Activated CD4-positive, alpha-beta memory T cell treated with anti-CD3 and anti-CD28 coated beads for 36 hours (primary cell): ENCODE measurements at places on chromosomes 3 and 15. TPM values are rescaled to one million over a fixed set of nuclear protein-coding genes. Genes with fewer than 3 reads are reported as not detected.
A peak's percentile ranks its signal among the peaks of the same experiment; 100 is the strongest.

GRCh38 chr3:13032206-13032605, 41.0 kb downstream of the IQSEC1 start:
- no peak for DNase-seq

DNA sequence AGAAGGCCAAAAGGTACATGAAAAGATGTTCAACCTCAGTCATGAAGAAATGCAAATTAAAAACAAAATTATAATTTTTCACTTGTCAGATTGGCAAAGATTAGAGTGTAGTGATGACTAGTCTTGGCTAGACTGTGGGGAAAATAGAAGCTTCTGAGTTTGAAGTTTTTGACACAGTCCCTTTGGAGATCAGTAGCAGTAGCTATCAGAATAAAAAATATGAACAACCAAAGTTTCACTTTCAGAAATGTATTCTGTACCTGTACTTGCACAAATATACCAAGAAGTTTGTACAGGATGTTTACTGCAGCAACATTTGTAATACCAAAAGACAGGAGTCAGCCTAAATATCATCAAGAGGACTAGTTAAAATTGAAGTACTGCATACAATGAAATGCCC, 14.1 kb downstream of the ATP2C1 start:
- DNase-seq, result no peak

DNA sequence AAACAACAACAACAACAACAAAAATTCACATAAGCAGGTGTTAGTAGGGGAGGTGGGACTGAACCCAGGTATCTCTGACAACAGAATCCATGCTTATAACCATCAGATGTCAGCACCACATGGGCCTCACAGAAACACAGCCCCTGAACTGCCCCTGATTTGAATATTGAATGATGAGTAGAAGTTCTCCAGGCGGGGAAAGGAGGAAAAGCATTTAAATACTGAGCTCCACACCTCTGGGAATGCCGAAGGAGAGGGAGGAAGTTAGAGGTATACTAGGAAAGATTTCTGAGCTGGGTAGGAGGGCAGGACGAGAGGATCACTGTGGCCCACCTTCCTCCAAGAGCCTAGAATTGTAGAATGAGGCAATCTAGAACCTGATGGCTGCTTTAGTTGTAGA, 31.9 kb upstream of the EIF4A2 start:
- DNase-seq, result no peak

- no peak for DNase-seq
Measured at GRCh38 chr3:157752956-157753786, 250.0 kb upstream of the VEPH1 start.

DNA sequence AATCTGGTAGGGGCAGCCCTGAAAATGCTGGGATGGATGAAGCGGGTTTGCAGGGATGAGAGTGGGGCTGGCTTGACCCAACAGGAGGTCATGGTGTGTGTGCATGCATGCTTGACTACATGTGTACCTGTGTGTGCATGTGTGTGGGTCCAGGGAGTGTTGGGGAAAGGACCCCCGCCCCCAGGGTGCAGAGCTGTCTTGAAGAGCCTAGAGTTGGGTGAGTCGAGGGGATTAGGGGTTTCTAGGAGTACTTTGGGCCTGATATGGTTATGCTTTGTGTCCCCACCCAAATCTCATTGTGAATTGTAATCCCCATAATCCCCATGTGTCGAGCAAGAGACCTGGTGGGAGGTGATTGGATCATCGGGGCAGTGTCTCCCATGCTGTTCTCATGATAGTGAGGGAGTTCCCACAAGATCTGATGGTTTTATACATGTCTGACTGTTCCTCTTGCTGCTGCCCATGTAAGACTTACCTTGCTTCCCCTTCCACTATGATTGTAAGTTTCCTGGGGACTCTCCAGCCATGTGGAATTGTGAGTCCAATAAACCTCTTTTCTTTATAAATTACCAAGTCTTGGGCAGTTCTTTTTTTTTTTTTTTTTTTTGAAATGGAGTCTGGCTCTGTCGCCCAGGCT, 5.2 kb upstream of the LCTL start:
- DNase-seq, result no peak

DNA sequence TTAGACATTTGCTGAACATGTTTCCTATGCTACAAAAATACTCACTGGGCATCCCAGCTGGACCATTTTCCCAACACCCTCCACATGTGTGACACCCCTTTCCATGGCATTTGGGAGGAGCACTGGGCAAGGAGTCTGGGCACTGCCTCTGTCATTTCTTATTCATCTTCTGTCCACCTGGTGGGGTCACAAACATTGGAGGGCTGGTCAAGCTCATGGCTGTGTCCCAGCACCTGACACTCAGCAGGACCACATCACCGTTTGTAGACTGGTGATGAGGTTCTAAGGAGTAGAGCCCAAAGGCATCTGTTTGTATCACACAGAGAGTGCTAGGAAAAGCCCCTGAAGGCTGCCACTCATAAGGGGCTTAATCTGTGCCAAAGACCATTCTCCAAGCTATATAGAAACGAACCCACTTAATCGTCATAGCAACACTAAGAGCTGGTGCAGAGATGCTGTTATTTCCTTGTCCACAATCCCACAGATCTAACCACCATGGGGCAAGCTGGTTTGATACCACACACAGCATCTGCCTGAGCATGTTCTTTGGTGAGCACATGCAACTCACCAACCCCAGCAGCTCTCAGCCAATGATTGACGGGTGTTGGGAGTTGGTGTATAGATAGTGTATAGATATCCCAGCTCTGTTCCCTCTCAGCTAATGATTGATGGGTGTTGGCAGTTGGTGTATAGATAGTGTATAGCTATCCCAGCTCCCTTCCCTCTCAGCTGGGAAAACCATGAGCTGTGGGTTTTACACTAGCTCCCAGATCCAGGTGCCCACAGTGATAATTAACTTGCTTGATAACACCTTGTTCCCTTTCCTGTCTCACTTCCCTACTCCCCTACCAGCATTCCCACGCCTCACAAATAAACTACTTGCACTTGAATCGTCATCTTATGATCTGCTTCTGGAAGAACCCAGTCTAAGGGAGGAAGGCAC, 42.7 kb upstream of the ATP2B2 start:
- DNase-seq, result no peak

GRCh38 chr3:54120657-54121413, 1.5 kb upstream of the CACNA2D3 start:
- DNase-seq, result no peak

- no peak for DNase-seq
Measured at GRCh38 chr3:36943601-36944000, 1.3 kb downstream of the TRANK1 start.

DNA sequence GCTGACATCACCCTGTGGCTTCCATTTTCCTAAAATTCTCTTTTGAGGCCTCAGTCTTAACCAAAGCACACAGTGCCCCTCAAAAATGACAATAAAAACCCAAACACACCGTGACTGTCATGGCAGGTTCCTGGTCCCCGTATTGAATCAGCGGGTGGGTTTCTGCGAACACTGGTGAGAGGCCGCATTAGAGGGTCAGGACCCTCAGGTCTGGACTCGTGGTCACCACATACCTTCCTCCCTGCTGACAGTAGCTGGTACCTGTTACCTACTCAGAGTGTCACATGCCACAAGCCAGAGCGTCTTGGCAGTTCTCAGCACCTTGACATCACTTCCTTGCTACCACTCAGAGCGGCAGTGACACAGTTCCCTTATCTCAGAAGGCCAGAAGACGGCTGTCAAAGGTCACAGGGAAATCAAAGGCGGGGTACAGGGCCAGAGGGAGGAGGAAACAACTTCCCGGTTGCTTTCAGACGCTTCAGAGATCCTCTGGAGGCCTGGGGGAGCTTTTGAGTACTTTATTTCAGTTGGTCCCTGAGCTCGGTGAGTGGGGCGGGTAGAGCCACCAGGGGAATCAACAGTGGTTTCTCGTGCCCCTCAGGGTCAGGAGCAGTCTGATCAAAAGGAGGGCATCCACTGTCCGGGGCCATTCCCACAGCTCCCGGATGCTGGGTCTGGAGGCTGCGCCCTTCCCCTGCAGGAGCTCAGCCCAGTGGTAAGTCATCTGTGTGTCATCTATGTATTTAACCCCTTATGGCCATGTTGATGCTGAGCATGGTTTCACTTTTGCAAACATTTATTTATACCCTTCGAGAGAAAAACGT, at the start of the genes CCR5AS and CCRL2:
Gene CCR5AS, minus strand, starts transcription at position 279 of the 824 bp plus-strand sequence.
Gene CCRL2, plus strand, starts transcription at position 472 of the 824 bp plus-strand sequence. CDS start 821 bp downstream, outside the sequence.
- DNase-seq, result peak; percentile 55

DNA sequence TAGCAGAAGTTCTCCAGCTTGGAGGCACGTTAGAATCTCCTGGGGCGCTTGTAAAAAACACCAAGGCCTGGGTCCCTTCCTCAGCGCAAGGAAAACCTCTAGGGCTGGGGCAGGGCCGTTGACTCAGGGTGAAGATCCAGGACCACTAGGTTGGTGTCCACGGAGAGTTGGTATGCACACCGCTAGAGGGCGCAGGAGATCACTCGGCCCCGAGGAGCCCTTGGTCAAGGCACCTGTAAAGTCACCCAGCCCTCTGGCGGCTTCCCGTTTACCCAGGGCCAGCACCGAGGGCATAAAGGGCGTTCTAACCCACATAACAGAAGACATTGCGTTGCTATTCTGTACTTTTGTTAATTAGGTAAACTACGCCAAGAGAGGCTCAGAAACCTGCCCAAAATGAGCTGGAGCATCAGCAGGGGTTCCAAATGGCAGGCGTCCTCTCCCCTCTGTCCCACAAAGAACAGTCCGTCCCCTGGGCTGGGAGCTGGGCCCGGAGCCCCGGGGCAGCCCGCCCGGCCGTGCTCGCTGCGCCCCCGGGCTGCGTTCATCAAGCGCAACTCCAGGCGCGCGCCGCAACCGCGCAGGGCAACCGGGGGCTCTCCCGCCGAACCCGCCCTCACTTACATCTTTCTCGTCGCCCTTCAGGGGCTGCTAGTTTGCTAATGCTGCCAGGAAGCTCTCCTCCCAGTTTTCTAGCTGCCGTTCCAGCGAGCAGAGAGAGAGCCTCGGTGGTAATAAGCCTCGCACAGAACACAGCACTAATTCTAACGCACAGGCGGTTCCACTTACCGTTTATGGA, 332.1 kb downstream of the ARRDC4 start:
- peak; percentile 56 for DNase-seq

GRCh38 chr3:187292181-187292580, 644 bp upstream of the MASP1 start:
- DNase-seq, result no peak

DNA sequence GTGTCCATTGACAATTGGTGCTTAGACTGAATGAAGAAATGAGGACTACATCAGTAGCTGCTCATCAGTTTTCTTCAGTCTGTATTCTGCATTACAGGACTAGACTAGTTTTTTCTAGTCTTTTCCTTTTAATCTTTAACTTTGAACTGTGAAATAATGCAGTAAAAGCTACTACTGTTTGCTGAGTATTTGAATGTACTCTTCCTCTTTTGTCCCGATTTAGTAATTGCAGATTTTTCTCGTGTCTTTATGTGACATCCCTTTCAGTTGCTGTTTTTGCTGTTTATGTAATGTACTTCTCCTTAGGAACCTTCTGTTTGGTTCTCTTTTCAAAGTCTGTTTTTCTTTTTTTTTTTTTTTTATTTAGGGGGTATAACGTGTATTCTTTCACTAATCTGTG, 17.4 kb downstream of the MFSD1 start:
- DNase-seq, result no peak

- DNase-seq, result no peak
Measured at GRCh38 chr3:183158113-183158512, 4.4 kb downstream of the LAMP3 start.

GRCh38 chr3:14256561-14257342, 78.1 kb downstream of the LSM3 start:
- no peak for DNase-seq

NTRK3 gene
- 0.78 TPM for total RNA-seq

ZBTB20 gene
- 4.4 TPM for total RNA-seq

CHST2 gene
- total RNA-seq, result 4.5 TPM
